ENCODE measurements at places on chromosomes 4 and X.

DNA sequence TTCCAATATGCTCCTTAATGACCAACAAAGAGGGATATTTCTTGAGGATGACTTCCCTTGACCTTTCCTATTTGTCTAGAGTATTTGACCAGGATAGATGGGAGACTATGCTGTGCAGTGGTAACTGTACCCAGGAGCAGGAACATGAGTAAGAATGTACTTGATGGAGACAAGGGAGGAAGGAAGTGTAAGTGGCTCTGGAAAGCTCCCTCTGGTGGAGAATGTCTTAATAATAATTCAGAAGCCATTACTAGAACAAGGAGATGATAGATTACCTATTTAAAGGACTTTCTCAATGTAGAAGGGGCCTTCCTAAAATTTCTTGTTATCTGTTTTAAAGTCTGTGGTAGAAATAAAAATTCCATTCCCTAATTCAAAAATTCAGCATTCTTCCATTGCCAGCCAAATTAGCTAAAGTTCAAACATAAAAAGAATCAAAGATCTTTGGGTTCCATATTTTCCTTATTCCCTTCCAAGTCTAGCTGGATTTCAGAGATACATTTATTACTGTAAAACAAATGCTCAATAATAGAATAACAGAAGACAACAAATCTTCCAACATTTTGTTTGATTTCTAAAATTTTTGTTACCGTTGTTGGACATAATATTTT, 83.8 kb downstream of the GRID2 start:
- no peak for DNase-seq

DNA sequence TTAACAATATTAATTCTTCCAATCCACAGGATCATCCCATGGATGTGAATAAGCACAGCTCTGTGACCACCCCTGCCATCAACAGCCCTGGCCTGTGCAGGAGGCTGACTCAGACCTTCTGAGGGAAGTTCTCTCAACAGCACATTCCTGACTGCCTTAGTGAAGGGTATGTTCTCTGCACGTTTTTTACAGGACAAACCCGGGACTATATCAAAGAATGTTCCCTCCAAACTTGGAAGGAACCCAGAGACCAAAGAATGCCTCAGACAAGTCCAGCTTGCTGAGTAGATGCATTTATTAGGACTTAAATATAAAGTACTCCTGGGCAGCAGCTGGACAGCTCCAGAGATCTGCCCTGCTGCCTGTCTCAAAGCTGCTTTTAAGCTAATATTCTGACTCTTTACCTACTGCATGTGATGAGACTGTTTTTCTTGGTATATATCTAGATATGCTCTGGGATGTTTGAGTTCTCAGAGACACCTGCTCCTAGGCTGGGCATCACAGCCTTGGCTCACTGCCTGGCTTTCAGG, 1127.8 kb upstream of the PRKX start:
- no peak for DNase-seq

DNA sequence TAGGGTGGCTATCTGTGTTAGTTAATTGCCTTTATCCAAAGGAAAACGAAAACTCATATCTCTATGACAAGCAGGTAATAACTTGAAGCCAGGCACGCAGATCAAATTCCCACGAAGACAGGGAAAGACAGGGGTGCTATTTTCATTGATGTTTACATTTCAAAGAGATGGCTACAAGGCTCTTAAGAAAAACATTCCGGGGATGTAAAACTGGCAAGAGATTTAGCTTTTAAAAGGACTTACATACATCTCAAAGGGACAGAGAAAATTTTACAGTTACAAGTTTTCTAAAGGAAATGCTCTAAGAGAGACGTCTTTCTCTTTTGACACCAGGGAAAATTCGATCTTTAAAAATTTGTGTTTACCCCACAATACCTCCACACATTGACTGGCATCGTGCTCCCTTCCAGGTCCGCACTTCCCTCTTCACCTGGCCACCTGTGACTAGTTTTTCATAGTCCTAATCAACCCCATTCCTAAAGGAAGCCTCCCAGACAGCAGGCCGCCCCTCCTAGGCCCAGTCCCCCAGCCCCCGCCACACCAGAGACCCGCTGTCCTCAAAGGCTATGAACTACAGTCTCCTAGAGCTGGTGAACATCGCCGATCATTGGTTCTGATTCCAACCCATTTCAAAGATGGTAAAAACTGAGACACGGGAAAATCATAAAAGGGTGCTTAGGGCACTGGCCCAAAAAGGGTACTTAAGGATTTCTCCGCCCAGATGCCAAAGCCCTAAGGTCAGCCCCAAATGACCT, 649 bp upstream of the ARAF start:
- DNase-seq, result no peak

DNA sequence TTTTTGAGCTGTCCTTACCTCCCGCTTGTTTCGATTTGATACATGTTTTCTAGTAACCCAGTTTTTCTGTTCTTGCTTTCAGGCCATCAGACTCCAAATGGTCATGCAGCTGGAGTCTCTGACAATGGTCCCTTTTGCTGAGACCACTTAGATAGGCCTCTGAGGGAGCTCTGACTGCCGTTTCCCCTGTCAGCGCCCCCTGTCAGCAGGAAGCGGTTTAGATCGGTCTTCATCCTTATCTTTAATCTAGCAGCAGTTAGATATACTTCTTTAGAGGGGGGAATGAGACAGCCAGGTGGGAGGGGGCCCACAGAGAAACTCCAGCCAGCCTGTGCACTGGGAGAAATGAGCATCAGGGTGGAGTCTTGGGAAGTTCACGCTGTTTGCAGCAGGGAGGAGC, 457.9 kb downstream of the GPAT3 start:
- peak; percentile 19 for DNase-seq

- peak; percentile 16 for DNase-seq
These were observed 756.9 kb downstream of the FAT4 start for GRCh38 chr4:126071346-126072333.

- DNase-seq, result no peak
These were observed 211.9 kb upstream of the PRPS2 start for GRCh38 chrX:12579311-12579710.

- DNase-seq, result no peak
These were observed 192.4 kb downstream of the CCNG2 start for GRCh38 chr4:77349364-77349763.

DNA sequence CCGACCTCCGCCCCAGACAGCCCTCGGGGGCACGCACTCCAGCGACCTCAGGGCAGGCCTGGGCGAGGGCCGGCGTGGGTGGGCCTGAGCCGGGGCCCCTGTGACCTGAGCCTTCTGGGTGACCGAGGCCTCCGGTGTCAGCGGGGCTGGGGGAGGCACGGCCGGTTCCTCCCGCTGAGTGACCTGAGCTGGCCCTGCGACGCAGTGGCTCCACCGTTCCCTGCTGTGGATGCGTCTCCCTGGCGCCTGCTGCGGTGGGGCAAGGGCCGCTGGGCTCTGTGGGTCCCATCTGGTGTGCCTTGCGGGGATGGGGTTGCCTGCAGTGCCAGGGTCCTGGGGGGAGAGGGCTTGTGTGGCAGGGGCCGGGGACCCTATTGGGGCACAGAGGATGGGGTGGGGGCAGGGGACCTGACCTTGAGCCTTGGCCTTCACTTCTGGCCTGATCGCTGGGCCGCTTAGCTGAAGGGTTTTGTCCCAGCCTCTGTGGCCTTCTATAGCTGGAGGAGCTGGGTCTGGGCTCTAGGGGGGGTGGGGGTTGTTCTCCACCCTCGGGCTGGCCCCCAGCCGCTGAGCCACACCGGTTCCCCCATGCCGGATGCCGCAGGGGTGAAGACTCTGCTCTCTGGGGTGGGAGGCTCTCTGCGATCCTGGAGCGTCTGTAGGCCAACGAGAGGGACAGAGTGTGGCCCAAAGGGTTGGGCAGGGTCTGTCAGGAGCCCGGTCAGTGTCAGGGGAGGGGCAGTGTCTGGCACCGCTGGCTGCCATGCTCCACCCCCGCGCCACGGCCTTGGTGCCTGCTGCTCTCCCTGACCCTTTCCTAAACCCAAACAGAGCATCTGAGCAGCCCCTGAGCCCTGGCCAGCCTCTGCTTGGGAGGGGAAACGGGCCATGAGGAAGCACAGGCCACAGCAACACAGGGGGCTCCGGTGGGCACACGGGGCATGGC, 2.3 kb downstream of the NAT8L start:
- no peak for DNase-seq

- no peak for DNase-seq
These were observed 672 bp downstream of the PGM2 start for GRCh38 chr4:37827030-37827685.

- no peak for DNase-seq
These were observed 7.6 kb downstream of the CTAG1A start for GRCh38 chrX:154592505-154592904.

GRCh38 chr4:112472318-112472717, 43.7 kb downstream of the NEUROG2 start:
- no peak for DNase-seq

DNA sequence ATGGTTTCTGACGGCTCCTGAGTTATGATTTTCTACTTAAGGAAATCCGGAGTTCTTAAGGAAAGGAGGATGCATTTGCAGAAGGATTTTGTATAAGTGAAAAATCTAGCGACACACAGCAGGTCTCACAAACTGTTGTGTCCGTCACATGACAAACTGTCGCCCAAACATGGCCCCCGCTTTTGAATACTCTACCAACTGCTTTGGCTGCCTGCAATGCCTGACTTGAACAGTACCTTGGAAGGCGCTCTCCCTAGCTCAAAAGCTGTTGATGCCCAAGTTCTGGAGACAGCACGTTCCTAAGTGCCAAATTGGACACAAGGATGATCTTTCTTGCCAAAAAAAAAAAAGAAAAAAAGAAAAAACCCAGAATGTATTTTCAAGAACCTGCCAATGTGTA, 103.2 kb downstream of the ENPP6 start:
- no peak for DNase-seq

- DNase-seq, result peak; percentile 20
These were observed 176.2 kb upstream of the CXorf66 start for GRCh38 chrX:140141444-140142029.

- DNase-seq, result no peak
These were observed 172.2 kb downstream of the GABRB1 start for GRCh38 chr4:47203593-47203992.

DNA sequence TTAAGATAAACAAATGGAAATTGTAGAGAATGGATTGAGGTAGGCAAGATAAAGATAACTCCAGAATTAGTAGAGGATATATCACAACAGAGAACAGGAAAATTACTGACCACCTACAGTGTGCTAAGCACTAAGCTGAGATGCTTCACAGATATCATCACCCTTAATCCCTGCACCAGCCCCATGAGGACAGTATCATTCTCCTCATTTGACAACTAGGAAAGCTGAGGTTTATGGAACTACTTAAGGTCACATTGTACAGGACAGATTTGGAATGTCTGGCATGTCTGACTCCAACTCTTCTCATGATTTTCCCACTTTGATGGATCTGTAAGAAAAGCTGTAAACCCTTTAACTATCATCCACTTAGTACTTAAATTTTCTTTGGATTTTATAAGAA, 95.5 kb downstream of the CASK start:
- no peak for DNase-seq

DNA sequence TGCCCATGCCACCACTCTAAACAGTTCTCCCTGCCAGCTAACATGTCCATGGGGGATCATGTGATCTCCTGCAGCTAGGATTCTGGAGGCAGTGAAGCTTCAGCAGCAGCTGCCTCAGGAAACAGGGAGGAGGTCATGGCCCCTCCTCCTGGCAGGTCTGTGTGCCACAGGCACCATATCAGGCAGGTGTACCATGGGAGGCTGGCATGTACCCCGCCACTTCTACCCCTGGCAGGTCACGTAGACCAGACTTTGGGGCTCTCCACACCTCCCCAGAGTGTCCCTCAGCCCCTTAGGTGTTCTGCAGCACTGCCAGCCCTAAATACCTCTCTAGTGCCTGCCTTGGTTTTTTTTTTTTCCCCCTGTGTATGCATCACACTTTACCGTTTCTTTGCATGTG, 110.5 kb upstream of the FAM47C start:
- DNase-seq, result no peak

DNA sequence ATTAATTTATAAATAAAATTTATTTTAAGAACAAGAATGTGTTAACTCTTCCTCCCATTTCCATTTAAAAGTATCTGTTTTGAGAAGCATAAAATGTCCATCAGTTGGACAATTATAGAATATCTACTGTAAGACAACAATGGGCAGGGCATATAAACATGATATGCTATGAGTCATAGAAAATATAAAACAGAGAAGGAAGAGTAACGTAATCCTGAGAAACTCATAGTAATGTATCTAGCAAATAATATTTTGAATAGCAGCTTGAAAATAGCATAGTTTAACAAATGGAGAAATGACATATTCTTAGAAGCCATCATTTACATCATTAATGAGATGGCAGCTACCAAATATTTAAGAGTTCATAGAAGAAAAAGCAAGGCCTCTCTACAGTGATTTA, 820.3 kb upstream of the PCDH10 start:
- no peak for DNase-seq

GRCh38 chr4:121938282-121939092, 13.4 kb downstream of the TRPC3 start:
- DNase-seq, result no peak

DNA sequence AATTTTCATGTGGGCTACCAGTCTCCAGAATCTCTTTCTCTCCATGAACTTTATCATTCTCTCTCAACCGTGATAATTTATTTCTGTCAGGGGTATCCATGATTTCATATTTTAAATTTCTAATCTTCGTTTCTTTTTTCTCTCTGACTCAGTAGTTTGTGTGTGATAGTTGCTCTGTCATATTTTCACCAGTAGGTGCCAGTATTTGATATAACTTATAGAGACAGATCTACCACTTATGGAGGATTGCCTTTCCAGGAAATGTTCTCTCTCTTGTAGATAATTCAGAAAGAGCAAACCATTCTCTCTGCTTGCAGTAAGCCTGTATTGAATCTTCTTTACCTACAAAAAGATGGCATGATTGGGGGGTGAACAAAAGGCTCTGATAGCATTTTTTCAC, 79.3 kb upstream of the DYNLT3 start:
- no peak for DNase-seq

- DNase-seq, result no peak
These were observed 12.8 kb upstream of the MBNL3 start for GRCh38 chrX:132501606-132502005.

DNA sequence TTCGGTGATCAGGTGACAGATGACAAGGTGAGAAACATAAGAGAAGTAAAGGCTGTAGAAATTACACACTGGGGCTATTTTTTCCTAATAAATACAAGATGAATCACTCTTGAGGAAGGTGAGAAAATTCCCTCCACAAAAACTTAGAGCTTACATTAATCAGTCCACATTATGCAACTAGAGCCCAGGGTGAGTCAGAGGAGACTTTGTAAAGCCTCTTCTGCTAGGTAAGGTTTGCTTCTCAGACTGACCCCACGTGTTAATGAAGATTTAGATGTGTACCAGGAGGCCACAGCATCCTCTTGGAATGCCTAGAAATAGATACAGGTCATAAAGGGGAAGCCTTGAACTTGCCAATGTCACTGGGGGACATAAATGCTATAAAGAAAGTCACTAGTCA, 396.0 kb upstream of the SMIM31 start:
- DNase-seq, result no peak

- DNase-seq, result no peak
These were observed 77.5 kb downstream of the MSN start for GRCh38 chrX:65744965-65745364.

DNA sequence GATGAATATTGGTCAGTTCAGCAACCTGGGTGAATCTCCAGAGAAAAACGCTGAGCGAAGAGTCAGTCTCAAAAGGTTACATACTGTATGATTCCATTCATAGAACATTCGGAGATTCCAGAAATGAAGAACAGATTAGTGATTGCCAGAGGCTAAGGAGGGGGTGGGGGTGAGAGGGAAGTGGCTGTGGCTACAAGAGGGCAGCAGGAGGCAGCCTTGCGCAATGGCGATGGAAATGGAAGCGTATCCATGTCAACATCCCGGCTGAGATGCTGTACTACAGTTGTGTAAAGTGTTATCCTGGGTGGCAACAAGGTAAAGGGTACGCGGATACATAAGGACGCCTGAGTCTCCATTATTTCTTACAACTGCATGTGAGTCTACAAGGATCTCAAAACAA, 18.0 kb downstream of the LYAR start:
- DNase-seq, result peak; percentile 39
